NCI-H510A treated with DMSO at 0.1 percent for 48 hours (cell line): ENCODE measurements at places on chromosomes 1 and 21.

GRCh38 chr1:216064643-216065042, 358.6 kb downstream of the USH2A start:
- no peak for DNase-seq

DNA sequence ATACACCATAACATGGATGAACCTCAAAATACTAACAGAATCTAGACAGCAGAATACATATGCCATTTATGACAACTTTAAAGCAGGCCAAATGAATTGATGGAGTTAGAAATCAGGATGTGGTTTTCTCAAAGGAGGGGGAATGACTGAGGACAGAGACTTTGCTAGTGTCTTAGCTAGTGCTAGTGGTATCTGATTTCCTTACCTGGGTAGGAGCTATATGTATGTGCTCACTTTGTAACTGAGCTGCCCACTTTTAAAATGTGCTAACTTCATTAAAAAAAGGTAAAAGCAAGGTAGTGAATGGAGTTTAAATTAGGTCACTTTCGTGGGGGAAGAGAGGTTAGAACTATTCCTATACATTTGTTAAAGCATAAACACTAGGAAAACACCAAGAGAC, 2.6 kb downstream of the GTF2B start:
- DNase-seq: no peak

DNA sequence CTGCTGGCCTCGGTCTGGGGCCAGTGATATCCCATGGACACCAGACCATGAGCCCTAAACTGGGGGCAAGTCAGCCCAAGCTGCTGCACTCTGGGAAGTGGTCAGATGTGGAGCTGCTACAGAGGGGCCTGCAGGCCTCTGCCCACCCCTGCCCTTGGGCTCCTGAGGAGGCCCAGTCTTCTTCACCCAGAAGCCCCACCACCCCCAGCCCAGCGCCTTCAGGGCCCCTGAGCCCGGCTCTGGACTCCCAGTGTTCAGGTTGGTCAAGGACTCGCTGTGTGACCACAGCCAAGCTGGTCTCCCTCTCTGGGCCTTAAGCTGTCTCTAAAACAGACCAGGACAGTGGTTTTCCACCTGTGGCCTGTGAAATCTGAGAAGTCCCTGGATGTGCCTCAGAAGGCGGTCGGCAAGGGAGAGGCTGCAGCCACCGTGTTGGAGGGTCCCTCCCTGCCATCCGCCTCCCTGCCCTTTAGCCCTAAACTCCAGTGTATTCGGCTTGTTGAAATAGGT, 79.7 kb upstream of the TMEM51 start:
- DNase-seq: no peak

- DNase-seq: no peak
Observed at GRCh38 chr1:85496941-85497582, 32.1 kb upstream of the DDAH1 start.

DNA sequence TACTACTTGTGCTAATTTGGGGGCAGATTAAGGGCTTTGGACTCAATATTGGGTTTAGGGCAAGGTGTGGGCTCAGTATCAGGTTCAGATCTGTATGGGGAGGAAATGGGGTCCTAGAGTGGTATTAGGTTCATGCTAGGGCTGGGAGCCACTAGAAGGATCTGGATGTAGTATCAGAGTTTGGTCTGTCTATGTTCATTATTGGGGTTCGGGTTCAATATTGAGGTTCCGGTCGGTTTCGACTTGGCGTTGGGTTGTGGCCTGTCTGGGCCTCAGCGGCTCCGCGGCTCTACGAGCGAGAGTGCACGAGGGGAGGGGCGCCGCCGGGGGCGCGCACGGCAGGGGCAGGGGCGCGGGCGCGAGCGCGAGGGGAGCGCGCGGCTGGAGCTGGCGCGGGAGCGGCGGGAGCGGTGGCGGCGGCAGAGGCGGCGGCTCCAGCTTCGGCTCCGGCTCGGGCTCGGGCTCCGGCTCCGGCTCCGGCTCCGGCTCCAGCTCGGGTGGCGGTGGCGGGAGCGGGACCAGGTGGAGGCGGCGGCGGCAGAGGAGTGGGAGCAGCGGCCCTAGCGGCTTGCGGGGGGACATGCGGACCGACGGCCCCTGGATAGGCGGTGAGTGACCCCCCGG, at the start of gene PTPRF:
Gene PTPRF, plus strand, starts transcription at position 401 of the 624 bp plus-strand sequence. CDS start 14,193 bp downstream, outside the sequence.
- DNase-seq: peak; percentile 99

DNA sequence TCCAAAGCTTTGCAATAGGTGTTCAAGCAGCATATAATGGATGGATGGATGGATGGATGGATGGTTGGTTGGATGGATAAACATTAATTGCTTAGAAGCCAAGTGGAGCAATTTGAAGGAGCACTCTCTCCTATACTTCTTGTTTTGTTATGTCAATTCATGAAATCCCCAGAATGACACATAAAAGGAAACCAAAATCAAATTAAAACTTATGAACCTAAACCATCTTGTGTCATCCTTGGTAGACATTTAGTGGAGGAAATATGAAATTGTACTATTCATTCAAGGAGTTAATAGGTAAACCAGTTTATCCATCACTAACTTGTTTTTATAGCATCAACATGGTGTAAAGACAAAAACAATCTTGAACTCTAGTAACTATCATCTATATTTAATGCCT, 122.5 kb downstream of the NR5A2 start:
- no peak for DNase-seq

DNA sequence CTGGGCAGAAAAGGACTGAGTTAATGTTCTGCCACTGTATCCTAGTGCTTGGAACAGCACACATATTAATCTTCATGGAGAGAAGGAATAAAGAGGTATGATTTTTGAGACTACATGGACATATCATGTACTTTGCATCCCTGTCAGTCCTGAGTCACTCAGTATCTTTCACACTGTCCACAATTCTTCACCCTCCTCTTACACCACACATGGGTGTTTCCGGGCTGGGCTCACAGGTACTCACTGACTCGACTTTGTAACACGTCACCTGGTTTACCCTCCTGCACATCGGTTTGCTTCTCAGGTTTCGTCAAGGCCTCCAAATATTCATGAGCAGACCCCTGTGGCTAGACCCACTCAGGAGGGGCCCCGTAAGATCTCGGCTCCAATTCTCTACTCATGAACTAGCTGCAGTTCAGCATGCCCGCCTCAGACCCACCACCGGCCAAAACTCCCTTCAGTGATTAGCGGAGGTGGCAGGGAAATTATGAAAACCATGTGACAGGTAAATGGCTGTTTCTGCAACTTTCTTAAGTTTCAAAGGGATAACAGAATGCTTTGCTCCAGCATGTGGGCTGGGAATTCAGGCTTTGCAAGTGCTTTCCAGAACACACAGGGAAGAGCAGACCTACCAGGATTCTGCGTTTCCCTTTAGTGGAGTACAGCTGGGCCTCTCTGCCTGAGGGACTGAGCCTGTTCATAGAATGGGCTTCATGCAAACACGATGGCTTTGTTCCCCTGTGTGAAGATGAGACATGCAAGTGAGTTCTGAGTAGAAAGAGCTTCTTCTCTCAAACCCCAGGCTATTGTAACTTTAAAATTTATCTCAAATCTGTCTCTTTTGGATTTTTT, 31.3 kb upstream of the TRABD2B start:
- no peak for DNase-seq

DNA sequence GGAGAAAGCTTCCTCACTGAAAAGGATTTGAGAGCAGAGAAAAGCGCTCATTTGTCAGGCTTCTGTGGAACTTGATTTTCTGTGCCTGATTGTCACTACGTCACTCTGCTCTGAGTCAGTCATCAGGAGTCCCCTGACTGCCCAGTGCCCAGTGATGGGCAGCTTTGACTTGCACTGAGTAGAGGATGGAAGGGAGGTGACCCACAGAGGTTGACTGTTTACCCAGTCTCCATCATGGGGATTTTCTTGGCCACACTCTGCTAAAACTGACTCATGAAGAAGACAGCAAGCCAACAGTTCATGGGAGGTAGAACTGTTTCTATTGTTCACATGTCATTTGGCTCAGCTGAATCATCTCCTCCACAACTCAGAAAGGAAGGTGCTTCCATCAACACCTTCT, 82.1 kb upstream of the DUSP10 start:
- no peak for DNase-seq

- no peak for DNase-seq
Observed at GRCh38 chr21:38478782-38479181, 19.5 kb downstream of the ERG start.
